ENCODE measurements at places on chromosomes 4 and X.

DNA sequence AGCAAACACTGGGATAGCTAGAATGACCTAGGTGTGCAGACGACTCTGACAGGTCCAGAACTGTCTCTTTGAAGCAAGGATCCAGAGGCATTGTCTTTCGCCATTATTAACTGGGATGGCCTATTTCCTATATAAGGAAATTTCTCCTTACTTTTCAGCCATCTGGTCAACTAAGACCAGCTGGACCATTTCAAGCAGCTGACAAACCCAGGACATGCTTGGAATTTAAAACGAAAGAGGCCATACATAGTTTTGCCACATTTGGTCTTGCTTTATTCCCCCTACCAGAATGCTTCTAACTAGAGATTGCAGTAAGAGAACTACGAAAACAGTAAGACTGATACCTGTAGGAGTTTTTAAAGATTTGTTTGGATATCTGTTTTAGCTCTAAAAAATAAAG is 87.0 kb downstream of the GLRA2 start:
- DNase-seq: no peak

GRCh38 chr4:110059556-110060191 is 138.7 kb downstream of the ELOVL6 start:
- DNase-seq: no peak

DNA sequence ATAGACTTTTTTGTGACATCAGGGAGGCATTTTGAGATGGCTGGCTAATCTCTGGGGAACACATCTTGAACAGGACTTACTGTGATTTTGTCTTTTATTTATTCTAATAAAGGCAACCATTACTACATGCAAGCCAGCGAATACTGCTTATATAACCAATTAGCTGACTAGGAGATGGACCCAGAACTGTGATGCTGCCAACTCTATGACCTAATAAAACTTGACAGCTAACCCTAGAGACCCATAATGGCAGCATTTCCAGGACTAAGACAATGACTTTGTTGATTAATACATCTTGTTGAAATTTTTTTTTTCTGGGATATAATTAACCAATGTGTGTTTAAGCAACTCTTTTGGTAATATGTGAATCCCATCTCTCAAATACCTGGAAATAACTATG is 584.6 kb downstream of the PRR32 start:
- no peak for DNase-seq

DNA sequence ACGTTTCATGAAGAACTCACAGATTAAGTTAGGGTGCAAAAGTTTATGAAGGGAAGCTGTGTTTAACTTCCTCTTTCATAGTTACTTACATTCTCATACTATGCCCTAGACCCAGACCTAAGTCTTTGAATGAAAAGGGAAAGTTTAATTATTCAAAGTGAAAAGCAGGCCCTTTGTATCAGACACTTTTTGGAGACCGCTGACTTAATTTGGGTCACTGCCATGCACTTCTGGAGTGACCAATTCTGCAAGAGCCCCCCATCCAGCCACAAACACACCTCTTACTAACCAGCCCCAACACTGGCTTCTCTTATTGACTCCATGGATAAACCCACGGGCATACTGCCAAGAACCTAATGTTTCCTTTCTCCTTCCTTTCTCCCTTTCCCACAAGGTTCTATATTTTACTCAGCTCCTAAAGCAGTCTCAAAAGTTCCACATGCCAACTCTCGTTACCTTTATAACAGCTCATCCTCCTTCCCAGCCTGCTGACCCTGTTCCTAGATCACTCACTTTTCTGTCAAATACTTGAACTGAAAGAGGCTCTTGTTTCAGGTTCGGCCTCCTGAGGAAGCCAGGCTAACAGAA is 34.5 kb downstream of the ABCE1 start:
- DNase-seq: no peak

GRCh38 chr4:118173956-118174725 is 139.9 kb downstream of the NDST3 start:
- DNase-seq: no peak

DNA sequence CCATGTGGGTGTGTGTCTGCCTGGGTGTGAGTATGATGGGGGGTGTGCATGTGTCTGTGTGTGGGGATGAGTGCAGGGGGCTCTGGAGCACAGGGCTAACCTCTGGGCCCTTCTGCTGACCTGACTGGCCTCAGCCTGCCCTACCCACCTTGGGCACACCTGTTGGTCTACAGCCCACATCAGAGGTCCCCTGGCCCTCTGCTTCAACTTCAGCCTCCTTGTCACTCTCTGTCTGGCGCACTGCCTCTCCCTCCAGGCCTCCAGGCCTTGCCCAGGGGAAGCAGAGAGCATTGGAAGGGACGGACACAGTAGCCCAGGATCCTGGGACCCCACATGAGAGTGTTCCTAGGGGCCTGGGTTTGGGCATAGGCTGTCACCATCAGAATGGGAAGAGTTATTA is 115.4 kb downstream of the EFNB1 start:
- no peak for DNase-seq

DNA sequence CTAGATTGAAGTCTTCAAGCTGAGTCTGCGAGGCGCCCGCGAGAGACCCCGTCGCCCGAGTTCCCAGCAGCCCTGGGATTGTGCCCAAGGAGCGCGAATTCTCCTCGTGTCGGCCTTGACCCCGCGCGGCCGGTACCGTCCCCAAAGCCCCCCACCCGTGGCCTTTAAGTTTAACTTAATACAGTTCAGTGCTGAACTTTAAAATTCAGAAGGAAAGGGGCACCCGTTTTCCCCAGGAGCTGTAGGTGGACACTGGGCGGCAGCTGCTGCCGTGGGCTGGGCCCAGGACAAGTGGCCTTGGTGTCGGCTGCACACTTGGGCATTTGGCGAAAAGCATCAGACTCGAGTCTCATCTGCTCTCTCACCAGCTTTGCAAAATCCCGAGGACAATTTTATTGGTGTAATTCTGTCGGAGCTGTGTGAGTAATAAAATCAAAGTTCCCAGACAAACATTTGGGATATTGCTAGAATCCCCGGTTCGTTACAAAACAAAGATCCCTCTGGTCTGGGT is 634 bp downstream of the CWH43 start:
- no peak for DNase-seq

DNA sequence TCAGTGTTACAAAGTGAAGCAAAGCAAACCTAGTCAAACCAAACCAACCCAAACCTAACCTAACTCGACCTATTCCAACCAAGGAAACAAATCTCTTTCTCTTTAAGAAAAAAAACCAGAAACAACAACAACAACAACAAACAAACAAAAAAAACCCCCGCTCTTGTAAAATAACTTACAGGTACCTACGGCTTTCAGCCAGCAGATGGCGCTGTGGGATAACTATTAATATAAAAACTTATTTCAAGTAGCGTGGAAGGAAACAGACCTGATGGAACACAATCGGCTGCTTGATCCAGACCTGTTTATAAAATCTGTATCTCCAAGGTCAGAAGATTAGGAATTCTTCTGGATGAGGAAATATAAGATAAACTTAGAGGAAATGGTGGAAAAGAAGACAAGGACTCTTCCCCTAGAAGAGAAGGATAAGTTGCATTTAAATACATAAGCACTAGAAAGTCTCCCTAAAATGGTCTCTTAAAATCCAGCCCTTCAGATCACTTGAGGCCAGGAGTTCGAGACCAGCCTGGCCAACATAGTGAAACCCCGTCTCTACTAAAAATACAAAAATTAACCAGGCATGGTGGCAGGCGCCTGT is 34.4 kb upstream of the CDKL5 start:
- peak; percentile 55 for DNase-seq

DNA sequence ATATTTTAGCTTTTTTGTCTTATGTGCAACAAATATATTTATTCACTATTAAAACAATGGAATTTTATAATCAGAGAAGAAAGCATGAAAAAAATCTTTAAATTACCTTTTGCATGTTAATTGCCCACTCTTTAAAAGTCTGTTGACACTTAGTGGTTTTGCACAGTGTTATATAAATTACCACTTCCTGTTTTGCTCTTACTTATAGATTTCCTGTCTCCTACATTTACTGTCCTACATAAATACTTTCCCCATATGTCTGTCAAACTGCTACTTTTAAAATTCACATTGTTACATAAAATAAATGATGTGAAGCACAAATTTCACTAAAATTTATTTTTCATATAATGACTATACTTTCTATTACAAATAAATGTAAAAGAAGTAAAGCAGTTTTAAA is 161.1 kb upstream of the NDST4 start:
- peak; percentile 26 for DNase-seq

GRCh38 chrX:13797512-13797911 is 19.4 kb downstream of the GPM6B start:
- DNase-seq: no peak

- DNase-seq: no peak
These were observed 208.1 kb downstream of the GBA3 start for GRCh38 chr4:22900876-22901275.

DNA sequence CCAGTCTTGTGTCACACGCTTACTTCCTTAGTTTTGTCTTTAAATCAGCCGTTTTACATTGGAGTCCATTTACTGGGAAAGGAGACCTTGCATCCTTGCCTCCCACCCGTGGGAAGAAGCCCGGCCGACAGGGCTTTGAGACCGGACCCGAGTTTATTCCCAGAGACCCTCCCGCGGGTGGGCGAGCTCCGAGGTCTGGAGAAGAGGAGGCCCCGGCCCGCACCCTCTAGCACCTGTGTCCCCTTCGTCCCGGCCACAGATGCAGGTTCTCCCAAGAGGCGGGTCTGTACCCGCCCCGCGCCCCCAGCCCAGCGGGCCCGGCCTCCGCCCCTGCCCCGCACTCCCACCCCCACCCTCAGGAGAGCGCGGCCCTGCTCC is 3.8 kb upstream of the SLC26A1 start:
- no peak for DNase-seq

DNA sequence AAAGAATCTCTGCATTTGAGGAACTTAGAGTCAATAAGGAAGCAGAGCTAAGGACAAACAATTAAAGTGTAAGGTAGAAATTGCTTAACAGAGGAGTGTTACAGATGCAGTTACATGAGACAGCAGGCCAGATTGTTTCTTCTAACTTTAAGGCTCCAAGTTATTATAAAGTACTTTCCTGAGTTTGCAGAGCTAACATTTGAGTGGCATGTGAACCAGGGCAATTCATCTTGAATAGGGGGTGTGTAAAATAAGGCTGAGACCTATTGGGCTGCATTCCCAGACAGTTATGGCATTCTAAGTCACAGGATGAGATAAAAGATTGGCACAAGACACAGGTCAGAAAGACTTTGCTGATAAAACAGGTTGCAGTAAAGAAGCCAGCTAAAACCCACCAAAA is 7.6 kb upstream of the LNX1 start:
- no peak for DNase-seq

DNA sequence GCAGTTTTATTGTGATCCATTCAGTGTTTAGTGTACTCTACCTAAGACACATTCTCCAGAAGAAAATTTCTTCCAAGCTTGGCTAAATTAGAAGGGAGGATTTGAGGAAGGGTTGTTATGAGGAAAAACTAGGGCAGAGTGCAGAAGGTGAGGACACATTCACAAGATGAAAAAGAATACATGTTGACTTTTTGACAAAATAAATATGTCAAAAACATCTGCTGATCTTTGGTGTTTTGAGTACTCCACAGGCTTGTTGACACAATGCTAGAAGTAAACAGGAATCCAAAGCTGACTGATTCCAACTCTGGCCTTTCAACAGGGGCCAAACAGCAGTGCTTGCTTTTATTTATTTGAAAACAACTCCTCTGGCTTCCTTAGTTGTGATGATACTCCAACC is 125.8 kb upstream of the SLC7A11 start:
- no peak for DNase-seq

DNA sequence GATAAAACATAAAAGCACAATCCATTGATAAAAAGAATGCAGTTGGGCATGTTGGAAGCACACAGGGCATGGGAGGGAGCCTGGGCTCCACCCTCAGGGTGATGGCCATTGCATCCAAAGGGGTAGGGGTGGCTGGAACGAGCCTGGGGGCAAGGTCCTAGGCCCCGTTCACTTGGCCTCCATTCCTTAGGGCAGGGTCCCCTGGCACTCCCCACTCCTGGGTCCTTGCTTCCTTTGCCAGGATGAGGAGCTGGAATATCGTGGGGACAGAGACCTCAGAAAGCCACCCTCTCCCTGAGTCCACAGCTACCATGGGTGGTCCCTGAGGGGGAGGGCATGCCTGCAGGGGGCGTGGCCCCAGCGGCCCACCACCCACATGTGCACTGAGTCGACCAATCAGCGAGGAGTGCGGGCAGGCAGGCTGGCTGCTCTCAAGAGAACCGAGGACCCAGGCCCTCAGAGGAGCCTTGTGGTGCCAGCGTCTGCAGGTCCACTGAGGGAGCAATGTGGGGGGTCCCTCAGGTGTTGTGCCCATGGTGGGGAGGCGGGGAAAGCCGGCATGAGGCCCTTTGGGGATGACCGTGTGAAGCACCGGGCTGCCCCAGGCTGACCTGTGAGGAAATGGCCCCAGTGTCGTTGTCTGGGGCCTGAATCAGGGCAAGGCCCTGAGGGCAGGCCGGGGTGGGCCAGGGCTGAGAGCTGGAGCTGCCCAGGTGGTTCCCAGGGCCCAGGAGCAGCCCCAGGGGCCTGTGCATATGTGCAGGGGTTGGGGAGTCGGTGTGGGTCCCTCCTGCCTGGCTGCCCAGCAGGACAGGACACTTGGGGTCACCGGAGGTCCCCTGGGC is 78.6 kb upstream of the AMELX start:
- no peak for DNase-seq

DNA sequence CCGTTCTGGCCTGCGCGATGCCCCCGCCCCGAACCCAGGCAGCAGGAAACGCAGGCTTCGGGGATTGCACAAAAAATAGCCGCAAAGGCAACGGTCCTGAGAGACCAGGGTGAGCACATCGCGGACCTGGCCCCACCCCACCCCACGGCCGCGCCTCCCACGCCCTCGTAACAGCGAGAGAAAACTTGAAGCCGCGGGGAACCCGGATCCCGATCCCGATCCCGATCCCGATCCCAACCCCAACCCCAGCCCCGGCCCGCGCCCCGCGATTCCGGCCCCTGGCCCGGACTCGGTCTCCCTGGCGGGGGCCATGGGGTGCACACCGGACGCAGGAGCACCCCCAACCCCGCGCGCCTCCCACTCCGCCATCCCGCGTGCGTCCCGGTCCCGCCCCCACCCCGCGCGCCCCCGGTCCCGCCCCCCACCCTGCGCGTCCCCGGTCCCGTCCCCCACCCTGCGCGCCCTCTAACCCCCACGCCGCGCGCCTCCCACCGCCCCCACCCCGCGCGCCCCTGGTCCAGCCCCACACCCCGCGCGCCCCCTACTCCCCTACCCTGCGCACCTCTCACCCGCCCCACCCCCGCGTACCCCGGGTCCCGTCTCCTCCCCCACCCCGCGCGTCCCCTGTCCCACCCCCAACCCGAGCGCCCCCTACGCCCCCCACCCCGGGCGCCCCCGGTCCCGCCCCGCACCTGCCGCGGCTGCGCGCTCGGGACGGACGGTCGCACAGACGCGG is 29.0 kb downstream of the NOP14 start:
- peak; percentile 53 for DNase-seq
